ENCODE measurements at places on chromosomes 7 and 10.

GRCh38 chr10:35074266-35074665 is 15.9 kb downstream of the CUL2 start:
- DNase-seq, result no peak

GRCh38 chr10:51699145-51699474 is 285 bp downstream of the CSTF2T start:
- DNase-seq, result no peak

DNA sequence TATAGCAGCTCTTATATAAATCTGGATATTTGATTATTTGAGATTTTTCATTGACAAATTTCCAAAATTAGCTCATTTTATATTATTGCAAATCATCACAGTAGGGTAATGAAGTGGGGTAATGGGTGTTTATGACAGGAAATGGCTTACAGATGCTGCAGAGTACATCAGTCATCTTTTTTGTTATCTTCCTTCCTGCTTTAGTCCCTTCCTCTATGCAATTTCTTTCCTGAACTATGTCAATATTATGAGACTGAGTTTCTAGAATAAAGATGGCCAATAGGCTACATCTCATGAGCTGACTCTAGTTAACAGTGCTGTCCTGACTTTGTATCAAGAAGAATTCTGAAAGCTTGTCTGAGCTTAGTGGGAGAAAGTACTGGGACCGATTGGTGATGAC is 244.5 kb downstream of the XPNPEP1 start:
- DNase-seq, result no peak

GRCh38 chr7:132618956-132619305 is 42.7 kb upstream of the PLXNA4 start:
- DNase-seq, result no peak

- DNase-seq, result no peak
These were observed 6.9 kb downstream of the CISD1 start for GRCh38 chr10:58275908-58276307.

DNA sequence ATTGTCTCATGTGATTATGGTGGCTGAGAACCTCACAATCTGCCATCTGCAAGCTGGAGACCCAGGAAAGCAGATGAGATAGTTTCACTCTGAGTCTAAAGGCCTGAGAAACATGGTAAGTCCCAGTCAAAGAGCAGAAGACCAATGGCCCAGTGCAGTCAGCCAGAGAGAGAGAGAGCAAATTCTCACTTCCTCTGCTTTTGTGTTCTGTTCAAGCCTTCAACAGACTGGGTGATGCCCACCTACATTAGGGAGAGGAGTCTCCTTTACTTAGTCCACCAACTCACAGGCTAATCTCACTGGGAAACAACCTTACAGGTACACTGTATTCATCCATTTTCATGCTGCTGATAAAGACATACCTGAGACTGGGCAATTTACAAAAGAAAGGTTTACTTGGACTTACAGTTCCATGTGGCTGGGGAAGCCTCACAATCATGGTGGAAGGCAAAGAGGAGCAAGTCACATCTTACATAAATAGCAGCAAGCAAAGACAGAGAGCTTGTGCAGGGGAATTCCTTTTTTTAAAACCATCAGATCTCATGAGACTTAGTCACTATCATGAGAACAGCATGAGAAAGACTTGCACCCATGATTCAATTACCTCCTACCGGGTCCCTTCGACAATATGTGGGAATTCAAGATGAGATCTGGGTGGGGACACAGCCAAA is 4.7 kb upstream of the FRMPD2 start:
- DNase-seq, result no peak

- no peak for DNase-seq
These were observed 47.9 kb upstream of the ITPRID1 start for GRCh38 chr7:31466036-31466435.

DNA sequence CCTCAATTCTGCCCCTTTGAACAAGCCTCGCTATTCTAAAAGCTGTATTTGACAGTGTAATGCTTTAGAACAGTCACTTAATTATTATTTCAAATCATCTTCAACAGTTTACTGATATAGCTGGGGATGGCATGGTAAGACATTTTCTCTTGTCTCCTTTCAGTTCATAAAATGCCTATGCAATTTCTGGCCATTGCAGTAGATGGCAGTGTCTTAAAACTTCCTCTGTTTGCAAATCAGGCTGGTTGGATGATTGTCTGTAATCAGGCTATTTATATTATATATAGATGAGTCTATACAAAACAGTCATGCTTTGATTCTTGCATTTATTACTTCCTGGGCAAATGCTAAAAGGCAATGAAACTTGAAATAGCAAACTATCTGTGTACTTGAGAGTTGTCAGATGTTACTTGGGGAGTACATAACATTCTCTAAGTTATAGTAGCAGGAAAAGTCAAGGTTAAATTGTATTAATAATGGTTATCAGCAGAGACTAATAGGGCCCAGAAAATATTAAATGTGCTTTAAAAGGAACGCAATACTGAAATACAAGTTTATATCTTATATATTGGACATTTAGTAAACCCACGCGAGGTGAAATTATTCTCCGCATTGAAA is 55.5 kb upstream of the LHFPL3 start:
- no peak for DNase-seq

GRCh38 chr10:85832988-85833387 is 533.6 kb downstream of the GRID1 start:
- DNase-seq, result no peak

- DNase-seq, result peak; percentile 5
These were observed 677 bp downstream of the SKAP2 start for GRCh38 chr7:26863518-26864308.

DNA sequence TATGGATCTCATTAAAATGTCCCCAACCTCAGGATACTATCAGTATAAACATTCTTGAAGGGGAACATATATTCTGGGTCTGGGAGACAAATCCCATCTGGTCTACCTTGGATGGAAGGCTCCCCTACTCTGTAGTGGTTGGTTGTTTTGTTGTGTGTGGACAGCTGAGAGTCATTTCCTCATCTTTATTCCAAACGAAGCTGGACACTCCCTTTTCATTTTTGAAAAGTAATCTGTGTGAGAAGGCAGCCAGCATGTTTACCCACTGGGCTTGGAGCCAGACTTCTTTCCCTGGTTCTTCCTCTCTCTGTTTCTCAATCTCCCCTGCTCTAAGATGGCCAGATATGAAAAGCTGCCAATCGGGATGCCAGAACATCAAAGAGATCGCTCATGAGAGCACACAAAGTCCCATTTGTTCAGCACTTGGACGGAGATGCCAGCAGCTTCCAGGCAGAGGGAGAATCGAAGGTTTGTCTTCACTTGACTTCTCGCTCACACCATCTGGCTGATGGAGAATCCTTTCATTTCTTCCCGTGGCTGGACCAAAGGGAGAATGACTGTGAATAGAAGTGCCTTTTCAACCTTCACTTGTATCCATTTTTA is 108.1 kb upstream of the AGR3 start:
- no peak for DNase-seq

DNA sequence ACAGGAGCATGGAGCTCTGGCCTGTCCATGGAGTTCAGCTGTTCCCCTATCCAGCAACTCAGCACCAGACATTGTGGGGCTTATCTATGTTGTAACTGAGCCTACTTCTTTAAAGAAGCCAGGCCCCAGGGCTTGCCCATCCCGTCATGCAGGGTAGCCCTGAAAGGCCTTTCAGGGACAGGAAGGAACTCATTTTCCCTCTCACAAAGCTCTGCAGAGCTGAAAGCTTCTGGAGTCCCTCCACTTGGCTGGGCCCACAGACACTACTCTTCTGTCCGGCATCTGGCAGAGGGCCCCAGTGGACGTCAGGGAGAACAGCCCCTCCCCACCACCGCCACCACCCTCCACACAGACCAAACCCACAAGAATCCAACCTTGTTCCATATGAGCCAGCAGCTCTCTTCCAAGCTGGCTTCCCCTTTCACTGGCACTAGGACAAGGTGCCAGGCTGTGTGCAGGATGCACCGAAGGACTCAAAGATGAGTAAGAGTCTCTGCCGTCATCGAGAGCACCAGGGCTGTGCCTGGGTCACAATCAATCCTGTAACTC is 33.1 kb downstream of the DENND2A start:
- DNase-seq, result no peak

DNA sequence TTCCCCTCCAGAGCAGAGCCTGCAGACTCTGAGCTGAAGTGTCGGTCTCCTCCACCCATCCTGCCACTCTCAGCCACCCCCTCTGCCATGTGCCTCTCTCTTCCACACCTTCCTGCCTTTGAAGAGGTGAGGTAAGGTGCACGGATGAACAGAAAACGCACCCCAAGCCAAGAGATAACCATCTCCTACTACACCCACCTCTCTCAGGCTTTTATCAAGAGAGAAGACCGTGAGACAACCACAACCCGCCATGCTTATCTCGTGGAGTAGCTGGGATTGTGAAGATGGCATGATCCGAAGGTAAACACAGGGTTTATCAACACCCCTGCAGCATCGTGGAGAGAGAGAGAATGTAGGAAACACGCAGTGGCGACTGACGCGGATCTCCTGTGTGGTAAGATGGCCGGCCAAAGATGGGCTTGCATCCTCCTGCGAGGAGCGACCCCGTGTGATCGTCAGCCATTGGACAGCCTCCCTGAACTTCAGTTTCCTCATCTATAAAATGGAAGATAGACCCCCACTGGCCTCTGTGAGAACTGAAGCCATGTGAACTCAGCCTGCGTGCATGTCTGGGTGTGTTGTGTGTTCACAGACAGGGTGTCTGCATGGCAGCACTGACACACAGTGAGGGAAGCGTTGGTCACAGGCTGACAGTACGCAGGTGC is 219.0 kb downstream of the DIP2C start:
- peak; percentile 5 for DNase-seq

DNA sequence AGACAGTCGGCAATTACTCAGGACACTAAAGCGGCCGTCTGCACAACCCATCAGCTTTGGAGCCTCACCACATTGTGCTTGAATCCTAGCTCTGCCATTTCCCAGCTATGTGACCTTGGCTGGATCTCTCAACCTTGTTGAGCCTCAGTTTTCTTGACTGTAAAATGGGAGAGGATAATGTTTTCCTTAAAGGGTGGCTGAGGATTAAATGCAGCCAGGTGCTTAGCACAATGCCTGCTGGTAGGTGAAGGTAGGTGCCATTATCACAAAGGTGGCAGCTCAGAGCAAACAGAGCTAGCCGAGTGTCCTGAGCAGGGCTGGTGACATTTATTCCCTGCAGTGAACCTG is 508.5 kb upstream of the ZMIZ1 start:
- no peak for DNase-seq

DNA sequence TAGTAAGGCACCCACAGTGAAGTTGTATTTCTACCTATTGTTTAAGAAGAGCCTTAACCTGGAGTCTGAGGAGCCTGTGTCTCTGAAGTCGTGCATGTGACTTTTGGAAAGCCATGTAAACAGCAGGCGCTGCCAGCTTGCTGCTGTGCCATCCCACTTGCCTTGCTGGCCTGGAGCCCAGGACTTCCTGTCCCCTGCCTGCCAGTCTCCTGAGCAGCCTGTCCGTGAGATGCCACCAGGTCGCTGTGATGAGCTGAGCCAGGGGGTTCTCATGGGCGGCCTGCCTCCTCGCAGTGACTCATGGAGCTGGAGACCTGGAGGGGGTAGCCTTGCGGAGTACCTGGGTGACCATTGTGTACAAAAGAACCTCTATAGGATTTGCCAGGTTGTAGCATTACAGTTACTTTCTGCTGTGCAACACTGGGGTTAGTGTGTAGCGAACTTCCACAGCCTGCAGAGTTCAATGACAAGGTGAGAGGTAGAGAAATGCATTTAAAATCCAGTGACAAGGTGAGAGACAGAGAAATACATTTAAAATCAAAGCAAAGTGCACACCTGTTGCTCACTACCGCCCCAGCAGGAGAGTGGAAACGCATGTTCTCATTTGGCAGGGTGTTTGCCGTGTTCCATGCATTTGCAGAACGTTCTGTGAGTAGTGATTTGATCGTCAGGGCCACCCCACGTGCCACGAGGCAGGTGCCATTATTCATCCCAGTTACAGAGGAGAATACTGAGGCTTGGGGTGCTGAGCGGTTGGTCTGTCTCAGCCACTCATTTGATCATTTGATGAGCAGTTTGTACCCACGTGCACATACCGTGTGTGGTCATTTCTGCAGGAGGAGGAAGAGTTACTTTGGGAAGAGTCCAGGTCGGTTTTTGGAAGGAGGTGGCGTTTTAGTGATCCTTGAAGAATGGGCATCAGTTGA is 36.6 kb upstream of the BHLHA15 start:
- DNase-seq, result no peak

- DNase-seq, result no peak
These were observed 79.5 kb upstream of the INSYN2A start for GRCh38 chr10:127275793-127276450.

GRCh38 chr10:88996927-88997326 is 6.3 kb downstream of the FAS start:
- DNase-seq, result no peak

GRCh38 chr10:68963151-68963550 is 7.2 kb downstream of the DDX21 start:
- DNase-seq, result no peak

GRCh38 chr10:89440226-89441009 is 26.1 kb downstream of the IFIT5 start:
- DNase-seq, result no peak

GRCh38 chr10:59384761-59385160 is 22.4 kb upstream of the FAM13C start:
- no peak for DNase-seq

DNA sequence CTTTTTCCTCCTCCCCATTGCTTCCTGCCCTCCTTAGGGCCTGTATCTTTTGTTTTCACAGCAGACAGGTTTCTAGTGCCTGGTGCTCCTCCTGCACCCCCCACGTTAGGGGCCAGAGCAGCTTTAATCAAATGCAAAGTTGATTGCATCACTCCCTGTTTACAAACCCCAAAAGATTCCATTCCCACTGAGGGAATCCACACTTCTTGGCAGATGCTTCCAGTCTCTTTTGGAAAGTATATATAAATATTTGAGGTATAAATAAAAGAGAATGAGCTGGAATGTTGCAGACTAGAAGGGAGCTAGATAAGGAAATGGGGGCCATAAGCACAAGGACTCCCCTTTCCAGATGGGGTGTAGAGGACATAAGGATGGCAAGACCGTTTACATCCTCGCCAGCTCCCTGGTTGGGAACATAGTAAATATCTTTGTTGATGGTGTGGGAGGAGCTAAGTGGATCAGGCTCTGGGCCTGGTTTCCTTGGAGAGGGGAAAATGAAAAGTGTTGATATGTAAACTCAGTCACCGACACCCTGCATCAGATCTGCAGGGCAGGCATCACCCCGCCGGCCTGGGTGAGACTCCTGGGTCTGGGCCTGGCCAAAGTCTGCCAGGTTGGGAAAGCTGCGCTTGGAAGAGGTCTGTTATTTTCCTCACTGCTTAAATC is 6.2 kb downstream of the RARRES2 start:
- DNase-seq, result no peak

- no peak for DNase-seq
These were observed 1.4 kb upstream of the OSBPL3 start for GRCh38 chr7:24981171-24981951.
